ENCODE measurements at places on chromosomes 3 and 15.

DNA sequence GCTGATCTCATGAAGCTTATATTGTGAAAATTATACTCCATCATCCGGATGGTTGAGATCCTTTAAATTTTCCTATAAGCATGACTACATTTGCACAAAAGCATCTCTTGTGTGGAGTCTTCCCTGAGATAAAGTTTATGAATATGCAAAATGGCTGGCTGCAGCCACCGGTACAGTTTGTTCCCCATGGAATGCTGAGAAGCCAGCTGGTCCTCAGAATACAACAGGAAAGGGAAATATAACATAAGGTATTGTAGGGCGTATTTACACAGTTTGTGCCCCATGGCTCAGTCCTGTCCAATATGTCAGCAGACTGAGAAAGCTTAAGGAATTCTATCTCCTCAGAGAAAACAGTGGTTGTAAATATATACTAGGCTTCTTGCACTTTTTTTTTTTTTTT lies 468.6 kb downstream of the CNTN6 start:
- no peak for DNase-seq

DNA sequence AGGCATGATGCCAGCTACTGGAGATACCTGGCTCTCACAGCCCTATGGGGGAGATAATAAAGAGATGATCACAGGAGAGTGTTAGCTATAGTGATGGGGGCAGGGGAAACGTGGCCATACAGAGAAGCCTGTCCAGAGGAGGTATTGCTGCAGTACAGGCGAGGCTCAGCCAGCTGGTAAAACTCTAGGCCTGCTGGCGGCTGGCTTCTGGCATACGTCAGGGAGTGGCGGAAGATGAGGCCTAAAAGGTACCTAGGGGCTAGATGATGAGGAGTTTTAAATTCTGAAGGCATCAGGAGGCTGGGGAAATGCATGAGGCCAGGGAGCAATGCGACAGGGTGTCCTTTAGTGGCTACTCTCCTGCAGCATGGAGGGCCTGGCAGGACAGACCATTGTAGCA lies 110.7 kb downstream of the EEFSEC start:
- no peak for DNase-seq

DNA sequence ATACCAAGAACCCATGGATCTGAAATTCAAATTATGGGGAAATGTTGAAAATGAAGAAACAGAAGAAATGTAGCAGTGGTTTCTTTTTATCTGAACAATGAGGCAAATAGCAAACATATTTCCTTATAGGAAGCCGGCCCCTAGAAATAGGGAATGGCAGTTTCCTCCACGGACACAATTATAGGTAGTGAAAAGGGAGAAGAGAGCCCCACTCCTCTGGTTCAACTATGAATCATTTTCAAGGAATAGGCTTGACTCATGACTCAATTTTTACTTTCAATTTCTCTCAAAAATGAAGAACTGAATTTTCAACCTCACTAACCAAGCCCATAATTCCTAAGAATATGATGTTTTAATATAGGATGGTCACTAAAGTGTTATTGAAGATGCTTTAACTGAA lies 243.1 kb downstream of the MECOM start:
- DNase-seq = no peak

- DNase-seq = no peak
Observed at GRCh38 chr3:14143271-14144225, 18.7 kb downstream of the TMEM43 start.

GRCh38 chr3:156483426-156483825 lies 71.5 kb downstream of the SSR3 start:
- DNase-seq = no peak

DNA sequence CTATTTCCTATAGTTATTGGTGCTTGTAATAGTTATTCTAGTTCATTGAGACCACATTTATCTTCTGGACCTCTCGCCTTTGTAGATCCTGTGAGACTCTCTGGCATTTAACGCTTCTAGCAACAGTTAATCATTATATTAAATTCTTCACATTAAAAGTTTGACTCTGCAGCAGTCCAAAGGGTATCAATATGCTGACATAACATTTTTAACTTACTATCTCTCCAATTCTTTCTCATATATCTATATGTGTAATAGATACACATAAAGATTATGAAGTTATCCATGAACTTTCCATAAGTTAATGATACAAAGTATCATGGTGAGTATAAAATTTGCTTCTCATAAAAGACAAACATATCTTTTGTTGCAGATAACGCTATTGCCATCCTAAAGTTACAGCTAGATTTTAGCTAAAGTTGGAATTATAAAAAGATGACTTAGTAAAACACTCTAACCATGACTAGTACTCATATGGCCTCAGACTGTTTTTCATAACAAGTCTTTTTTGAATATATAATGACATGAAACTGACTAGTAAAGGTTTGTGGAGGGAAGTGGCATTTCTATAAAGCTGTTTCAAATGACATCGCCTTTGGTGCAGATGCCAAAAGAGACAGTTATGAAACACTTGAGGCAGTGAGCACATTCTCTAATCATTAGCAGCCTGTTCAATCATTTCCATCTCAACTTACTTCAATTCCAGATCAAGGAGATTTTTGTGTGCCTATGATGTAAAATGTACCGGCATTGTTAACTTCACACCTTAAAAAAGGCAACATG lies 379.3 kb upstream of the CBLB start:
- no peak for DNase-seq

GRCh38 chr3:47601281-47601680 lies 22.6 kb upstream of the CSPG5 start:
- DNase-seq = no peak

DNA sequence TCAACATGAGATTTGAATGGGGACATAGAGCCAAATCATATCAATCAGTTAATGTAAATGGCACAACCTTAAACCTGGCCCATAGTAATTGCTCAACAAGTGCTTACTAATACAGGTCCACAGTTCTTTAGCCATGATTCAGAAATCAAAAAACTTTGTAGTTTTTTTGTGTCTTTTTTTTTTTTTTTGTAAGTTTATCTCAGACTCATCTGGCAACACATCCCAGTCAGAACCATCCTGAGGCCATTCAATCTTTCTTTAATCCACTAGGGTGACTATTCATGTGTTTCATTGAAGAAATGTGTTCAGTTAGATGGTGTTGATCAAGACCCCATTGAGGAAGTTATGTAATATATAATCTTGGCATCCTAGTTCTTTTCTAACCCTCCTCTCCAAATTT lies 65.4 kb downstream of the ABI3BP start:
- DNase-seq = no peak

GRCh38 chr15:76865548-76865991 lies 39.6 kb downstream of the SCAPER start:
- no peak for DNase-seq

DNA sequence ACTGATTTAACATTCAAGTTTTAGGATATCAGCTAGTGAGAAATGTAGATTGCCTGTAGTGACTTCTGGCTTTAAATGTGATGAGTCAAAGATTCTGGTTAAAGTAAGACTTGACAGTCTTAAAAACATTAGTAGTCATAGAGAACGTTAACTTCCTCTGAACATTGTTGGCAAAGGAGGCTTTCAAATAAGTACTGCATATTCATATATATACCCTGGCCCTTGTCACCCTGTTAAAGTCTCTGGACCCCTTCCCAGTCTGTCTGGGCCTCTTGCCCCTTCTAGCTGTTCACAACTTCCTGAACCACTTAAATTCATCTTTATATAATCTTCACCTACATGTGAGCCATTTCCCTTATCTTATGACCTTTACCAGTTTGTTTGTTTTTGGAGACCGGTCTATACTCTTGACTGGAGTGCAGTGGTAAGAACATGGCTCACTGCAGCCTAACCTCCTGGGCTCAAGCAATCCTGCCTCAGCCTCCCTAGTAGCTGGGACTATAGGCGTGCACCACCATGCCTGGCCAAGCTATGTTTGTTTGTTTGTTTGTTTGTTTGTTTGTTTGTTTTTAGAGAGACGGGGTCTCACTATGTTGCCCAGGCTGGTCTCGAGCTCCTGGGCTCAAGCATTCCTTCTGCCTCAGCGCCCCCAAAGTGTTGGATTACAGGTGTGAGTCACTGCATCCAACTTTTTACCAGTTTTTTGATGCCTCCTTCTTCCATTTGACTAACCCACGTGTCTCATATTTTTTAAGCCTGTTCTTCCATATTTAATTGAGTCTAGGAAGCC lies 64.4 kb upstream of the CRTC3 start:
- DNase-seq = no peak

DNA sequence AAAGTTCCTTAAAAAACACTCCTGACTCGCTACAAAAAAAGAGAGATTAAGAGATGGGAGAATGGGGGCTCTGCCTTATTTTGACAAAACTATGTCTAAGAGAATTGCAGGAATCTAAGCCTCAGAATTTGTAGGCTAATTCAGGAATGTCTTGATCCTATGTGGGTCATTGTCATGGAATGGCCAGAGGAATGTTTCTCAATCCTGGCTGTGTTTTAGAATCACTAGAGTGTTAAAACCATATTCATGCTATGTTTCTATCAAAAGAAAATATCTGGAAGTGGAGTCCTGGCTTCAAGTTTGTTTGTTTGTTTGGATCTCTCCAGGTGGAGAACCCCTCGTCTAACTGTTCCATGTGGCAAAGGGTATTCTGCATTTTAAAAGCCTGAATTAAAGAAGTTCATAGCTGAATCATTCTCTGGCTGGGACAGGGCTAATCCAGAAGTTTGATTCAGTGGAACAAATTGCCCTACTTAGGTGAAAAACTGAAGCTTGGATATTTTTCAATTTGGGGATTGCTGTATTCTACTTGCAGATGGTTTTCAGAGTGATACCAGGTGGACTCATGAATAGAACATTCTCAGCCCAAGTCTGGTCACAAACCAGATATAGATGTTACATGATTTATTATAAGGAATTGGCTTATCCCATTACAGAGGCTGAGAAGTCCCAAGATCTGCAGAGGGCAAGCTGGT lies 28.2 kb downstream of the GJD2 start:
- DNase-seq = no peak

- DNase-seq = no peak
Observed at GRCh38 chr3:26655231-26655630, 32.7 kb downstream of the LRRC3B start.

DNA sequence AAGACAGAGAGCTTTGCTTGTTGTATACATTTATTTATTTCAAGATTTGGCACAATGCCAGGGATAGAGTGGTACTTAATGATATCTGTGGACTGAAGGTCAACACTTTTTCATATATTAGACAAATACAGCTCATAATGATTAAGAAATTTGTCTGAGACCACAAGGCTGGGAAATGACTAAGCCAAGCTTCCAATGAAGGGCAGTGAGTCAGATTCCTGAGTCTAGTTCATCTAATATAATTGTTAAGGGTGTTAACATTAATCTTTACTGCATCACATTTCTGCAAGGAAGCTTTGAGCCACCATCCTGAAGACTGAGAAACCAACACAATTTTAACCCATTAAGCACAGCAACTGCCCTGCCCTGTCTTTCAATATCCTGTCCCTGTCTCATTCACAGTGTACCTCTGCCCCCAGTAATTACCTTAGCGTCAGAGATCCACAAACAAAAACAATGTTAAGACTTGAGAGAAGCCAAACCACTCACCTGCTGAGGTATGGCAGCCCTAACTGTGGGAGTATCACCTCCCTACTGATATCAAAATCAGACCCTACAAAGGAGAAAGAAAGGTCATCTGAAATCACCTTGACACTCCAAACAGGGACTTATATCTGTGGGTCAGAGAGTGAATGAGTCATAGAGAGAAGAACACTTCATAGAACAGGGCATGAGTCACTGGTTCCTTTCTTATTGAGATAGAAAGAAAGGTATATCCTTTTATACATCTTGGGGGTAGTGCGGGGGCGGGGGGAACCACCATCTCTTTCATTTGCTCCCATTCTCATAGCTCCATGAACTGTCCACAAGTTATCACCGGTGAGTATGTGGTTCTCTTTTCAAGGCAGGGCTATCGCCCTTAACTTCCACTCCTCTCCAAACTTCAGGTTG lies 74.7 kb downstream of the MAGI1 start:
- no peak for DNase-seq

- DNase-seq = no peak
Observed at GRCh38 chr3:186075931-186076567, 32.8 kb downstream of the ETV5 start.

DNA sequence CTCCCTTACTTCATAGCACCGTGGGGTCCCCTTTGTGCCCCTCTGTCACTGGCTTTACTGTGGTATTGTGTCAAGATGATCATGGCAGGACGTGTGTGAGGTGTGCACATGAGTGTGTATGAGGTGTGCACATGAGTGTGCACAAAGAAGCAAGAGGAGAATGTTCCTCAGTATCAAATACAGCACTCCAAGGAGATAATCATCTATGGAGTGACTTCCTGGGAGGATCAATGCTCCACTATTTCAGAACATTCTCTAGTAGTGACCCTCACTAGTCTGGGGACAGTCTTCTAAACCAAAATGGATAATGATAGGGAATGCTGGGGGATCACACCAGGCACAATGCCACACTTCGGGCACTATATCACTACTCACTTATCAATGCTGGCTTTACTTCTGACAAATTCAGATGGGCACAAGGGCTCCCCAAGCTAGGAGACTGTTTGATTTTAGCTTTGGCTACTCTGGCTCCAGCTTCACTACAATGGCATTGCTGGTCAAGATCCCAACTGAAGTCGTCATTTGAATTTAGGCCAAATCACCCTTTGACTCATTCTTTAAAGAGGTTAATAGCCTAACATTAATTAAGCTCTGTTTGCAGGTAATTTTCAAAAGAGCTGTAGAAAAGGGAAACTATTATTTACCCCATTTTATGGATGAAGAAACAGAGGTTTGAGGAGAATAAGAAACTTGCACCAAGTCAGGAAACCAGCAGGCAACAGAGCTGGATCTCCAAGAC lies 124.1 kb downstream of the THRB start:
- no peak for DNase-seq

- DNase-seq = no peak
Observed at GRCh38 chr3:127044996-127045395, 62.1 kb downstream of the PLXNA1 start.

DNA sequence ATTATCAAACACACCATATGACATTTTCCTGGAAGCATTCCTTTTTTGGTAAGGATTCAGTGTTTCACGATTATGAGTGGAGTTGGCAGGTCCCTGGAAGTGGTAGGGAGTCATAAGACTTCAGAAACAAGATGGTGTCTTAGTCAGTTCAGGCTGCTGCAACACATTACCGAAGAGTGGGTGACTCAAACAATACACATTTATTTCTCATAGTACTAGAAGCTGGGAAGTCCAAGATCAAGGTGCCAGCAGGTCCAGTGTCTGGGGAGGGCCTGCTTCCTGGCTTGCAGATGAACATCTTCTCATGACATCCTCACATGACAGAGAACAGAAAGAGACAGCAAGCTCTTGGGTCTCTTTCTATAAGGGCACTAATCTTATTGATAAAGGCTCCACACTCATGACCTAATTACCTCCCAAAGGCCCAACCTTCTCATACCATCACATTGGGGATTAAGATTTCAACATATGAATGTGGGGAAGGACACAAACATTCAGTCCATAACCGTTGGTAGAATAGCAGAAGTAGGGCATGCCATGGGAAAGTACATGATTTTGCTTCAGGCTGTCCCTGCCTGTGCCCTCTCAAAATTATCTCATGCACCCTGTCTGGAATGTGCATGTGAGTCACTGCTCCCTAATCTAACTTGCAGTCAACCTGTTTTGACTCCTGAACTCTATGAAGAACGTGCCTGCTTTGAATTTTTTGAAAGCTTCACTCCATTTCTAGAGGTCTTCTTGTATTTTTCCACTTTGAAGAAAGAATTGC lies 72.5 kb downstream of the GTPBP8 start:
- no peak for DNase-seq

GRCh38 chr3:53420831-53421230 lies 73.5 kb upstream of the DCP1A start:
- no peak for DNase-seq

Measured in activated gamma-delta T cell treated with Interleukin-2 at 50 U/mL for 16 hours (primary cell).